Effector memory CD8-positive, alpha-beta T cell (primary cell): ENCODE measurements at places on chromosomes 1 and 21.

GRCh38 chr1:17861685-17862084, 106.6 kb downstream of the ACTL8 start:
- no peak overlapping the region for H3K27ac ChIP-seq
- no peaks in the 10 kb centered on the region for H3K36me3 ChIP-seq
- H3K27me3 ChIP-seq = peaks cover 21% of the 10 kb centered on the region
- no peak overlapping the region for H3K4me3 ChIP-seq

- no peaks in the 10 kb centered on the region for H3K27me3 ChIP-seq
- no peak overlapping the region for H3K27ac ChIP-seq
- DNase-seq = no peak
- H3K4me3 ChIP-seq = peak overlapping the region; percentile 88
- H3K4me1 ChIP-seq = peaks cover 33% of the 10 kb centered on the region
Measured at GRCh38 chr1:11923827-11924113, 2.5 kb downstream of the KIAA2013 start.

GRCh38 chr1:203090421-203091198, 4.8 kb upstream of the MYOG start:
- H3K36me3 ChIP-seq = no peaks in the 10 kb centered on the region
- no peak for DNase-seq
- H3K27ac ChIP-seq = no peak overlapping the region
- H3K4me1 ChIP-seq = no peaks in the 10 kb centered on the region
- H3K4me3 ChIP-seq = no peak overlapping the region

- DNase-seq = no peak
- no peak overlapping the region for H3K4me3 ChIP-seq
- H3K27me3 ChIP-seq = no peaks in the 10 kb centered on the region
- no peaks in the 10 kb centered on the region for H3K4me1 ChIP-seq
- H3K36me3 ChIP-seq = no peaks in the 10 kb centered on the region
- H3K27ac ChIP-seq = no peak overlapping the region
Measured at GRCh38 chr1:75430526-75430925, 180.4 kb downstream of the SLC44A5 start.

GRCh38 chr1:83620016-83620415, 378.9 kb downstream of the TTLL7 start:
- H3K36me3 ChIP-seq = no peaks in the 10 kb centered on the region
- DNase-seq = no peak
- H3K4me1 ChIP-seq = no peaks in the 10 kb centered on the region
- H3K27ac ChIP-seq = no peak overlapping the region
- no peaks in the 10 kb centered on the region for H3K27me3 ChIP-seq

DNA sequence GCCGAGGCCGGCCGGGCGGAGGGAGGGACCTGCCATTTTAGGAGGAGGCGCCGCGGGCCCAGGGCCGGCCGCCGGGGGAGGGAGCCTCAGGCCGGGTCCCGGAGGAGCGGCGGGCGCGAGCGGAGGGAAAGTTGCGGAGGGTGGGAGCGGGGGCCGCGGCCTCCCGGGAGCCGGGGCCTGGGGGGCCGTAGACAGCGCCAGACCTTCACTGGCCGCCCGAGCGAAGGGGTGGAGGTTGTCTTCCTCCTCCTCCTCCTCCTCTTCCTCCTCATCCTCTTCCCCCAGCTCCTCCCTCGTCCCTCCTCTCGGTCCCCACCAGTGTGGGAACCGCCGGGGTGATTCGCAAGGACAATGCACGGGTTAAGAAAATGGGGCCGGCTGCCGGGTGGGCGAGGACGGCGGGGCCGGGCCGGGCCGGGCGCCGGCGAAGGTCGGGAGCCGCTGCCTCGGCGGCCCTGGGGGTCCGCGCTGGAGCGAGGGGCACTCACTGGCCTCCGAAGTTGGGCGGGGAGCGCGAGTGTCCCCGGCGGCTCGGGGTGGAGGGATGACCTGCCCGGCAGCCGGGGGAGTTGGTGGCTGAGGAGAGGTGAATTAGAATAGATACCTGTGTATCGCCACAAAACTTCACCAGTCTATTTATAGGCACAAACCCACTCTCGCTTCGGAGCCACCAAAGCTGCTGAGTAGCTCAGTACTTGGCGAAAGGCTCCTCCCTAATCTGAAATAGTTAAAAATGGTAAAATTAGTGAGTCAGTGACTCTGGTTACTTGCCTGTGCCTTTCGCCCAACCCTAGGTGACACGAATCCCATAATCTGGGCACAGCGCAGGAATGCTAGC, 1.3 kb downstream of the DYRK1A start:
- H3K36me3 ChIP-seq = peaks cover 28% of the 10 kb centered on the region
- H3K27ac ChIP-seq = peak overlapping the region; percentile 89
- peak overlapping the region; percentile 79 for H3K4me3 ChIP-seq
- peaks cover 50% of the 10 kb centered on the region for H3K4me1 ChIP-seq
- no peaks in the 10 kb centered on the region for H3K27me3 ChIP-seq

- H3K4me3 ChIP-seq = peak within 1 kb of the TSS; percentile 86
- H3K27ac ChIP-seq = peak within 1 kb of the TSS; percentile 85
- H3K36me3 ChIP-seq = peaks cover 44% of the 10 kb centered on the region
- H3K4me1 ChIP-seq = peaks cover 29% of the 10 kb centered on the region
- peak; percentile 88 for DNase-seq
Measured at GRCh38 chr21:44801468-44802395, at the start of gene UBE2G2. Gene UBE2G2, minus strand, starts transcription at chr21:44801820. Its CDS starts 72 bp downstream, at chr21:44801748.

DNA sequence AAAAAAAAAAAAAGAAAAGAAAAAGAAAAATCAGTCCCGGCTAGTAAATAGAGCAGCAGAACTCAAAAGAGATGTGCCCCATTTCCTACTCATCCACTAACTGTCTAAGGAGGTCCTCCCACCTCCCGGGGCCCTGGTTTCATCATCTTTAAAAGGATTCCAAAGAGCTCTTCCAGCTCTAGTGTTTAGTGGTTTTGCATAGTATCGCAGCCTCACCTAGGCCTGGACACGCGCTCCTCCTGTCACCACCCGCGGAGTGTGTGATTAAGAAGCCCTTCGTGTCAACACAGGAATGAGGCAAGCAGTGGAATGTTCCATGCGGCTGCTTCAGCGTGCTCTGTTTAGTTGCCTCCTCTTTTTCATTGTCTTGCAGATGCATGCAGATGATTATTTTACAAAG, 49.0 kb downstream of the LBR start:
- H3K27ac ChIP-seq = no peak overlapping the region
- H3K4me3 ChIP-seq = no peak overlapping the region
- H3K4me1 ChIP-seq = no peaks in the 10 kb centered on the region
- DNase-seq = no peak

GRCh38 chr1:163119707-163120106, 50.5 kb downstream of the RGS4 start:
- DNase-seq = no peak
- no peaks in the 10 kb centered on the region for H3K36me3 ChIP-seq
- H3K27me3 ChIP-seq = peaks cover 10% of the 10 kb centered on the region
- H3K4me3 ChIP-seq = no peak overlapping the region
- H3K27ac ChIP-seq = no peak overlapping the region

GRCh38 chr1:240417317-240417716, 194.6 kb downstream of the GREM2 start:
- no peaks in the 10 kb centered on the region for H3K4me1 ChIP-seq
- H3K4me3 ChIP-seq = no peak overlapping the region
- H3K27ac ChIP-seq = no peak overlapping the region
- H3K27me3 ChIP-seq = no peaks in the 10 kb centered on the region

DNA sequence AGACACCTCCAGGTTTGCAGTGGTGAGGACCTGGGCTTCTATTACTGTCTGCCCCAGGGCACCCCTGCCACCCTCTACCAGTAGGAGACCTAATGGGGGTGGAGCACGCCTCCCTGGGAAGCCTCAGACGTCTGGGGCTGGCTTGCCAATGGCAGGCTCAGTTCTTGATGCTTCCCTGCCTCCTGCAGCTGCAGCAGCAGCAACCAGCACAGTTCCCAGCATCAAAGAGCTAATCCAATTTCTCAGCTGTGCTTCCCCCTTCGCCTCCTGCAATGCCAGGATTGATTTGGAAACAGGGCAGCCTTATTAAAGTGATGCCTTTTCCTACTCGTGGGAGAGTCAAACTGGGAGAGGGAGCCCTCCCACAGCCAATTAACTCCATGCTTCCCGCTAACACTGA, 8.2 kb downstream of the SYT2 start:
- no peak overlapping the region for H3K4me3 ChIP-seq
- H3K36me3 ChIP-seq = no peaks in the 10 kb centered on the region
- no peak for DNase-seq

DNA sequence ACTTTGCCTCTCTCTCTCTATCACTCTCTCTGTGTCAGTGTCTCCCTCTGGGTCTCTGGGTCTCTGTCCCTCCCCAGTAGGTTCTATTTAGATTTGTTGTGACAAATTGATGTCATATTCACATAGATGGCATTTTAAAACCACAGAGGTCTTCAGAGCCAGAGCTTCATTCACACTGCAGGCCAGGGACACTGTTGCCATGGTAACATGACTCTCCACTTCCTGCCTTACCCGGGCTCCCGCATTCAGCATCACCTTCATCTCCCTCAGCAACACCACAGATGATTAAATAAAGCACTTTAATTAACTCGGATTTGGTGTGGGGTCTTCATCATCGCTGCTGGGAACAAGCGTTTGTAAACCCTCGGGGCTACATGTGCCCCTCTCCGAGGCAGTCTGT, 132.6 kb downstream of the ETS2 start:
- peaks cover 8% of the 10 kb centered on the region for H3K4me1 ChIP-seq
- H3K27ac ChIP-seq = peak overlapping the region; percentile 47
- H3K4me3 ChIP-seq = no peak overlapping the region
